IPS DF 6.9 (cell line): ENCODE measurements at places on chromosomes 4 and X.

- no peak for DNase-seq
Measured at GRCh38 chrX:47815901-47816845, 20.5 kb upstream of the ZNF81 start.

GRCh38 chrX:9832811-9833210 is 46.6 kb downstream of the SHROOM2 start:
- DNase-seq, result no peak

DNA sequence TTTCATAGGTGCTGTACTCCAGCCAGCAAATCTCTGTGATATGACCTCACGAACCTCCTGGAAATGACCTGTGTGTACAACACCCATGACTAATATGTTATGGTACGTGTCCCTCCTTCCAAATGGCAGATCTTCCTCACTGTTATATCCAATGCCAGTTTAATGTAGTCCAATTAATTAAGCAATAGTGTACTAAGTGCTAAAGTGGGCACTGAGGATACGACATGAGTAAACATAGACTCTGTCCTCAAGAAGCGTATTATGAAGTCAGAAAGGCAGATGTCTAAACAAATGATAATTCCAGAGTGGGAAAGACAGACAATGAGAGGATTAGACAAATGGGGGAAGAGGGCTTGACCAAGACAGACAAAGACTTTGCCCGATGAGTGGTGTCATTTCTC is 33.9 kb downstream of the GPRIN3 start:
- DNase-seq, result no peak

DNA sequence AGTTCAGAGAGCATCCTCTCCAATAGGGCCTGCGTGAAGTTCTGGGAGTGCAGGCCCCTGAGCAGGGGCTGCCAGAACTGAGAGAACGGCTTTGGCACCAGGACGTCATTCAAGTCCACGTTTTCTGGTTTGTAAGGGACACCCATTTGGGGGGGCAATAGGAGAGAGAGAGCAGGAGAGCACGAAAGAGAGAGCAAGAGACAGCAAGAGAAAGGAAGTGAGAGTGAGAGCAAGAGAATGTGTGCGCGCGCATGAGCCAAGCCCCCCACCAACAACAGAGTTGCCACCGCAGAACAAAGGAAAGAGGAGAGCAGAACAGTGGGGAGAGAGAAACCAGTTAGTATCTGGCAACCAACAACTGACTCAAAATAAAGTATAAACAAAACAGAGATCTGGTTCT is 10.4 kb downstream of the LAS1L start:
- DNase-seq, result no peak

- DNase-seq, result no peak
Measured at GRCh38 chr4:137384476-137384875, 147.8 kb downstream of the PCDH18 start.

GRCh38 chr4:82247629-82248028 is 126.2 kb downstream of the HNRNPD start:
- DNase-seq, result no peak

- DNase-seq, result no peak
Measured at GRCh38 chr4:79881407-79881806, 191.6 kb downstream of the ANTXR2 start.

DNA sequence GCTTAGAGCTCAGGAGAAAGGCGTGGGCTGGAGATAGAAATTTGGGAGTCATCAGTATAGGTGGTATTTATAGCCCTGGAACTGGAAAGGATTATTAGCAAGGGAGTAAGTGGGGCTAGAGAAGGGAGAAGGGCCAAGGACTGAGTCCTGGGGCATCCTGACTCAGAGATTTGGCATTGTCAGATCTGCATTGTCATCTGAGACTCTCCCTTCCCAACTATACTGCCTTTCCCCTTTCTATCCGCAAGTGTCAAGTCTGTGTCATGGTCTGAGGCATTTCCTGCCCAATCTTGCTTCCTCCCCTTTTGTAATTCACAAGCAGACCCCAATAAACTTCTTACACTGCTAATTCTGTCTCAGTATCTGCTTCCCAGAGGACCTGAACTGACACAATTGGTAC is 24.4 kb upstream of the SLC25A43 start:
- DNase-seq, result no peak

- no peak for DNase-seq
Measured at GRCh38 chrX:22746081-22746480, 253.7 kb upstream of the DDX53 start.

GRCh38 chrX:115650916-115651315 is 89.9 kb downstream of the PLS3 start:
- DNase-seq, result no peak

DNA sequence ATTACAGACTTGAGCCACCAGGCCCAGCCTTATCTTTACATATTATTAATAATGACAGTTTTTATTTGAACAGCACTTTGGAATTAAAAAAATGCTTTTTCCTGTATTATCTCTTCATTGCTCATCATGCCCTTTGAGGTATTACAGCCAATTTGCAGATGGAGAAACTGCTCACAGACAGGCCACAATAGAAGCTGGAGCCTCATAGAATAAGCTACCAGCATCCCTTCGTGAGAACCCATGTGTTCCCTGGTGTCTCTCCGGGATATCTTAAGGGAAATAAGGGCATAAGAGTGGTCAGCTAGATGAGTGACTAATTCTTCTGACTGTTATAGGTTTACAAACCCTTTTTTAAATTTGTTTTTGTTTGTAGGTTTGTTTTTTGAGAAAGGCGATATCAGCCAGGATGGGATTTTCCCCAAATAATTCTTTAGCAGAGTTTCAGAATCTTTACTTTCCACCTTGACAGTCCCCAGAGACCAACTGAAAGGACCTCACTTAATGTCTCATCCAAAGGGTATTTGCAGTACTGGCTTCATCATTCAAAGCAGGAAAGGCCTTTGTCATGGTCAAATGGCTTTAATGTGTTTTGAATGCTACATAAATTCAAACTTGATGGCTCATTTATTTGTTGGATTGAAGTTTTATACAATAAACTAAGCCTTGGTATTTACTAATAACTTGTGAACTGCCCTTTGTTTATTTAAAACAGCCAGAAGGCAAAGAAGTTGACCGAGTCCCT is 48.0 kb upstream of the SOD3 start:
- no peak for DNase-seq

GRCh38 chr4:23999714-24000469 is 110.0 kb upstream of the PPARGC1A start:
- DNase-seq, result no peak

- DNase-seq, result no peak
Measured at GRCh38 chrX:38357747-38358673, 5.6 kb downstream of the OTC start.

DNA sequence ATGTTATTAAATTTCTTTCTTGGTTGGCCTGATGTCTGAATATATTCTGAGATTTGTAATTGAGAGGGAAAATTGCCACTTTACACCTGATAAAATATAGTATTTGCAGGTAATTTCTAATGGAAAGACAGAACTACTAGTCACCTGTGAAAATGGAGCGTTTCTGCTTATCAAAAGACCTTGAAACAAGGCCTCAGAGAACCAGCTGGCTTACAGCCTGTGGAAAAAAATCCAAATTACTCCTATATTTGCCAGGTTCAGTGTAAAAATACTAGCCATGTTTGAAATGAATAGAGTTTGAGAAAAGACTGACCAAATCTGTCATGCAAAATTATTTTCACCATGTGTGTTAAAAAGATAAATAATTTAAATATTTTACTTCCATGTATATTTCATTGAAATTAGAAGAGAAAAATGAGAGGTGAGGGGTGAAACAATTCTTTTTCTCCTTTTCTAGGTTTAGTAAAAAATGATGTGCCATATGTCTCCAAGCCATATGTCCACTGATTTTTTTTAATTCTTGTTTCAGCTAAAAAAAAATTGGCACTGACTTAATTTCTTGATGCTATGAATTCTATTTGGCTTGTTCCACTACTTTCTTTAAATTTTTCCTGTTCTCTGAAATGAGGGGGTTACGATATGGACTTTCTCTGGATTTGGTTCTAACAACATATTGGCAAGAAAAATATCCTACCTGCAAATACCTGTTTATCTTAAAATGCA is 464.9 kb downstream of the GRXCR1 start:
- DNase-seq, result no peak

DNA sequence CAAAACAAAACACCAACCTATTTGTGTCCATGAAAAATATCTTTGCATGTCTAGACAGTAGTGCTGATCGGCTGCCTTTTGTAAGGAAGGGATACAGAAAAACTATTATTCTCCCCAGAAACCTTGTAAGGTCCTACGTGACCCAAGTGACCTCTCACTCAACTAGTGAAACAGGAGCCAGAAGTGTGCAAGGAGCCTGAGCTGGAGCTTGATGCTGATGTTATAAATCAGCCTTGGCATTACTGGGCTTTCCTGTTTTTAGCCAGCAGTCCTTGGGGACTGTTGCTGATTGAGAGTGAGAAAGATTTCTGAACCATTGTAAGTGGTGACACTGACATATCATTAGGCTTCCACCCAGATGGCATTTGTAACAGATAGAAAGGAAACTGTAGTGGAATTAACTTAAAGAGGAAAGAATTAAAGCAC is 100.8 kb upstream of the LIMCH1 start:
- no peak for DNase-seq

GRCh38 chr4:97370568-97370967 is 772.7 kb downstream of the STPG2 start:
- DNase-seq, result no peak
